Chondrocyte (in vitro differentiated cells): ENCODE measurements at places on chromosomes 2 and 18. TPM values are rescaled to one million over a fixed set of nuclear protein-coding genes. Genes with fewer than 3 reads are reported as not detected.

DNA sequence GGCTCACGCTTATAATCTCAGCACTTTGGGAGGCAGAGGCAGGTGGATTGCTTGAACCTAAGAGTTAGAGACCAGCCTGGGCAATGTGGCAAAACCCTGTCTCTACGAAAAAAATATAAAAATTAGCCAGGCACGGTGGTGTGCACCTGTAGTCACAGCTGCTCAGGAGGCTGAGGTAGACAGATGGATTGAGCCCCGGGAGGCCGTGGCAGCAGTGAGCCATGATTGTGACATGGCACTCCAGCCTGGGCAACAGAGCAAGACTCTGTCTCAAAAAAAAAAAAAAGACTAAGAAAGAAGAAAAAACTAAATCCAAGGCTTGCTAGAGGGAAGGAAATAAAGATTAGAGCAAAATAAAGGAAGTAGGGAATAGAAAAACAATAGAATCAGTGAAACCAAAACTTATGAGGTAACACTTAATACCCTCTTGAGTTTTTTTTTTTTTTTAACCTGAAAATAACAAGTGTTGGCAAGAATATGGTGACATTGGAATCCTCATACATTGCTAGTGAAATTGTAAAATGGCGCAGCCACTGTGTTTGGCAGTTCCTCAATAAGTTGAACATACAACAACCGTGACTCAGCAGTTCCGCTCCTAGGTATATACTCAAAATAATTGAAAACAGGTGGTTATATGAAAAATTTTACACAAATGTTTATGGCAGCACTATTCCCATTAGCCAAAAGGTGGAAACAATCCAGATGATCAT is 85.2 kb downstream of the EML4 start:
- H3K27me3 ChIP-seq: no peaks in the 10 kb centered on the region
- peaks cover 4% of the 10 kb centered on the region for H3K36me3 ChIP-seq
- H3K4me3 ChIP-seq: no peak overlapping the region
- H3K27ac ChIP-seq: no peak overlapping the region
- DNase-seq: no peak

The ZSWIM2 gene
- total RNA-seq: not detected in 3 replicates

The CFAP53 gene
- total RNA-seq: 0.17 to 0.26 TPM in 2 of 3 replicates, not detected in the other

- peaks cover 11% of the 10 kb centered on the region for H3K4me1 ChIP-seq
- H3K36me3 ChIP-seq: peaks cover 22% of the 10 kb centered on the region
- no peaks in the 10 kb centered on the region for H3K27me3 ChIP-seq
- H3K4me3 ChIP-seq: no peak overlapping the region
- DNase-seq: no peak
These were observed 74.9 kb downstream of the INO80D start for GRCh38 chr2:206011018-206011614.

The C1QL2 gene
- total RNA-seq: not detected in 3 replicates

DNA sequence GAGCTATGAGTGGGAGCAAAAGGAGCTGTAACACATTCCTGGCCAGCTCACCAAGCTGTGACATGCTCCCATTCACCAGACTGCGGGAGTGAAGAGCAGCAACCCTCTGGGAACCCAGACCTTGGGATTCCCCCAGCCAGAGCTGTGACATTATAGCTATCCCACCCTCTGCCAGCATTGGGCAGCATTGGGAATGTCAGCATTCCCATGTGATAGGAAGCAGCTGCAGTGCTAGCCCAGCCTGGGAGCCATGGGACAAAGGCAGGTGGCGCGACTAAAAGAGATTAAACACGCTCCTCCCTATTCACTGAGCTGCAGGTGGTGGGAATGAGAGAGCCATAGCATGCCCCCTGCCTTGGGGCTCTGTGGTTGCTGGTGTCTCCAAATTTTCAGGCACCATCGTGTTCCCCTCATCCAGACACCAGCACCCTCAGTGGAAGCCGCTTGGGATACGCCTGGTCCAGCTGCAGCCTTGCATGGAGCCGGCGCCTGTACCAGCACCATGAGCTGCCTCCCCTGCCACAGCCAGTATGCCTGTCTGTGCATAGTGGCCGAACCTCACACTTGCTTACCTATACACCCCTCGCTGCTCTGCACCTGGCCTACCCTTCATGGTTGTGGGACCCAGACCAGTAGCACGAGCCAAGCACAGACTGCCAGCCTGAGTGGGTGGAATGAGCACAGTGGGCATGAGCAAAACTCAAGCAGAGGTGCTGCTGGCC is 695.6 kb upstream of the GCFC2 start:
- no peak overlapping the region for H3K4me3 ChIP-seq
- H3K4me1 ChIP-seq: no peaks in the 10 kb centered on the region
- no peak for DNase-seq
- no peaks in the 10 kb centered on the region for H3K36me3 ChIP-seq
- no peak overlapping the region for H3K27ac ChIP-seq
- no peaks in the 10 kb centered on the region for H3K27me3 ChIP-seq

- no peak for DNase-seq
- H3K4me3 ChIP-seq: no peak overlapping the region
- H3K27ac ChIP-seq: no peak overlapping the region
- peaks cover 3% of the 10 kb centered on the region for H3K27me3 ChIP-seq
- H3K36me3 ChIP-seq: no peaks in the 10 kb centered on the region
- no peaks in the 10 kb centered on the region for H3K4me1 ChIP-seq
These were observed 383.1 kb downstream of the TSN start for GRCh38 chr2:122138561-122138960.
